ENCODE measurements at places on chromosomes 1 and 21. TPM values are rescaled to one million over a fixed set of nuclear protein-coding genes. Genes with fewer than 3 reads are reported as not detected.

ANGPTL3 gene
- total RNA-seq: not detected

CNN3 gene
- total RNA-seq: not detected

CSF1 gene
- not detected for total RNA-seq

SPRR2B gene
- not detected for total RNA-seq

PTPN22 gene
- 53.5 TPM for total RNA-seq

POTED gene
- total RNA-seq: not detected

CD53 gene
- total RNA-seq: 180 TPM

MNDA gene
- not detected for total RNA-seq

KRTAP13-2 gene
- not detected for total RNA-seq

LEMD1 gene
- total RNA-seq: 0.63 TPM

C1orf210 gene
- total RNA-seq: not detected

CD101 gene
- not detected for total RNA-seq

SPRR2G gene
- total RNA-seq: not detected

HMGCL gene
- total RNA-seq: 30.7 TPM

NVL gene
- 43.0 TPM for total RNA-seq

C8B gene
- total RNA-seq: not detected

XCL2 gene
- total RNA-seq: not detected

IL10 gene
- total RNA-seq: not detected

THEM5 gene
- total RNA-seq: not detected

PCSK9 gene
- not detected for total RNA-seq

SIM2 gene
- not detected for total RNA-seq

CTH gene
- total RNA-seq: 14.4 TPM

PAQR6 gene
- total RNA-seq: 16.4 TPM

OR14K1 gene
- total RNA-seq: not detected

CCDC17 gene
- total RNA-seq: 5.0 TPM

OPRD1 gene
- total RNA-seq: not detected

CCDC27 gene
- total RNA-seq: not detected

CLDN19 gene
- total RNA-seq: not detected

TMEM269 gene
- total RNA-seq: 0.46 TPM

GLRX2 gene
- 24.0 TPM for total RNA-seq

NOS1AP gene
- total RNA-seq: not detected

FUCA1 gene
- 9.9 TPM for total RNA-seq

SLC25A44 gene
- 26.1 TPM for total RNA-seq
